ENCODE measurements at places on chromosomes 2 and 18. TPM values are rescaled to one million over a fixed set of nuclear protein-coding genes. Genes with fewer than 3 reads are reported as not detected.

- DNase-seq = no peak
Observed at GRCh38 chr2:191243154-191243553, 2.0 kb upstream of the MYO1B start.

- no peak for DNase-seq
Observed at GRCh38 chr2:187345338-187345737, 102.7 kb downstream of the CALCRL start.

The ERMN gene
- 0.81 TPM for total RNA-seq

DNA sequence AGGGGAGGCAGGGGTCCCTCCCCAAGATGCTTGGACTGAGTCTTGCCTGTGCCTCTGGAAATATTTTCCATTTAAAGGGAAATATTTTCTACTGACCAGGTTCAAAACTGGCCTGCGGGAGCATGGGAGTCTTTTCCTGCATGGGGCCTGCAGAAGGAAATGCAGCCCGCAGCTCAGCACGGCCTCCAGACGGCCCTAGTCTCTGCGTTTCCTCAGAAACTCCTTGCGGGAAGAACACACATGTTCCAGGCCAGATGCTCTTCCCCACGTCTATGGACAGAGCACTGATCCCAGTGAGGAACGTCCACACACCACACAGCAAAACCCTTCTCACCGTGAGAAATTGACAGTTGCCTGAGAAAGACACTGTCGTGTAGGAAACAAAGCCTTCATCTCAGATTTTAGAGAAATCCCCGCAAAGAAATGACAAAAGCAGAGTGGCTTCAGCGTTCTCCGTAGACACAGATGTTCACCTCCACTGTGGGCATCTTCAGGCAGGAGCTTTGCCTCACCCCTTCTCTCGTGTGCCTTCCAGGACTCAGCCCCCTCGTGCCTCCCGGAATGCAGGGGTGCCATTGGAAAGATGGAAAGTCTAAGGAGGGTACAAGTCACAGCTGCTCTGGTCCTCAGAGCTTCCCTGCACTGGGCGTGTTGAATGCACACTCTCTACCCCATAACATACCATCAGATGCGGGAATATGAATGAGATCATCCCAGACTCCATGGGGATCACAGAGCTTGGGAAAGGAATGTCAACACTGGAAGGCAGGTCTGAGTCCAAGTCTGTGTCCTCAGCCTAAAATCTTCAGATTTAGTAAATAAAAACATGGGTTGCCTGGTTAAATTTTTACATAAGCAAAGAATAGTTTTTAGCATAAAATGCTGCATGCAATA lies 438.7 kb upstream of the SALL3 start:
- no peak for DNase-seq

- no peak for DNase-seq
Observed at GRCh38 chr2:239193401-239193811, 207.4 kb downstream of the HDAC4 start.

- DNase-seq = no peak
Observed at GRCh38 chr2:154603682-154604081, 94.8 kb upstream of the KCNJ3 start.

DNA sequence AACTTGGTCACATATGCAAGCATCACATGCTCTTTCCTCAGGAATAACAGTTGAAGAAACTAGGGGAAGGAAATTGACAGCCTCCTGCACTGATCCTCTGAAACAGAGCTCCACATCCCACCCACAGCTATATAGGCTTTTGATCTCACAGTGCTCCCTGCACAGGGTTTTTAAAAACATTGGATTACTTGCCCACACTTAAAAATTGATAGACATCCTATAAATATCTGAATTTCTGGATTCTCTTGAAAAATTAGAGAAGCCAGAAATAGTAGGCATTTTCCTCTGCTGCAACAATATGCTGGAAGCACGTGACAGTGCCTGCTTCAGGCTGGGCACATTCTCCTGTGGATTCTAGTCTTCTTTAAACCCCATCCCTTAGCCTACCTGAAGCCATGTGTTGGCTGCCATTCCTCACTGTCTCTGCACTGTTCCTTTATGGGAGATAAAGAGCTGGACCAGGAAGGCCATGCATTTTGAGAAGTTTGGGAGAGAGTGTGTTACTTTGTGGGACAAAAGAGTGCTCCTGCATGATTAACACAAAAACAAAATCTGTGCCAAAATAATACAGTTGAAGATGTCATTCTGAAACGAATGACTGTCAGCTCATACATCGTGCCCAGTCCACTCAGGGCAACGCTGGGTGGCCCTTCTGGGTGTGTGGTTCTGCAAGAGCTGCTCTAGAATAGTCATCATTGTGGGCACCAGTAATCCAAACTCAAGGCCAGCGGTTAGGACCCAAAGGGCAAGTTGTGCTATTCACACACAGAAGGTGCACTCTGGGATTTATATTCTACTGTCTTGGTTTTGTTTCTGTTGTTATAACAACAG lies 59.8 kb downstream of the GYPC start:
- no peak for DNase-seq

The MOGAT1 gene
- not detected for total RNA-seq

The STRADB gene
- 11.9 TPM for total RNA-seq

- no peak for DNase-seq
Observed at GRCh38 chr2:193331676-193332075, 1136.9 kb upstream of the TMEFF2 start.

GRCh38 chr18:48815581-48816324 lies 135.0 kb downstream of the SMAD7 start:
- DNase-seq = no peak

The LGALSL gene
- total RNA-seq = 2.3 TPM

The AGAP1 gene
- 2.1 TPM for total RNA-seq

GRCh38 chr2:206798000-206798399 lies 32.6 kb downstream of the FASTKD2 start:
- DNase-seq = no peak

DNA sequence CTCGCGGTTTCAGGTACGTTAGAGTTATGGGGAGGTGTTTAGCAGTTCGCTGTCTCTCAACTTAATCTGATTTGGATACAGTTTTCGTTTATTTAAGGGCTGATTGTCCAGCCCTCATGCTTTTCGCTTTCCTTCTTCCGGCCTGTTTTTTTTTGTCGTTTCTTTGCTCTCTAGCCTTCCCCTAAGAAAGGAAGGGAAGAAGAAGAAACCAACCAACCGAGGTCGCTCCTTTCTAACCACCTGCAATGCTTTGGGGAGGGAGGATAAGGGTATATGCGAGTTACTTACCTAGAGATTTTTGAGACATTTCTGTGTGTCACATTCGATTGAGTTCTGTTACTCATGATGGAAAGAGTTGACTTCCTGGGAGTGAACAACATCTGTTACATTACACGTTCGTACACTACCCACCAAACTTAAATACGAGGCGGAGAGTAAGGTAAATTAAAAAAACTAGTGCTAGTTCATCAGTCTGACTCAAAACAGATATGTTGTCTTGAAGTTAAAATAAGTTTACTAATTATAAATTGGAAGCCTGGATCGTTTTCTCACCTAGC lies 918 bp downstream of the EIF5B start:
- no peak for DNase-seq

- DNase-seq = no peak
Observed at GRCh38 chr2:11250400-11251196, 93.8 kb downstream of the ROCK2 start.

DNA sequence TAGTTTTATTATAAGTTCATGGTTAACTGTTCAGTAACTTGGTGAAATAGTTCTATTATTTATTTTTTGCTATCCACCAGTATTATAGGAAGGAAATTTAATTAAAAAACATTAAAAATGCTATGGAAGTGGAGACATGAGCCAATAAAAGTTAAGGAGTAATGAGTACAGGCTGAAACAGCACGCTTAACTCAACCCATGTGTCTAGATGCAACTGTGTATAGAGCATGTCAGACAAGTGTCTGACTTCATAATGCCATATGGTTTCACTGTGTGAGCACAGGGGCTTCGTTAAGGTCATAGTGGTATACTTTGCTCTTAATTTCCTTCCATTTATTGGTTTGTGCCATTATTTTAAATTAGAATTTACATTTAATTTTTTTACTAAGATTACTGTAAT lies 566.8 kb upstream of the NRP2 start:
- DNase-seq = no peak

All from activated T-cell treated with anti-CD3 and anti-CD28 coated beads, Interleukin-2, amount 50 U/mL, for 4 hours (primary cell).